Lung (tissue), 17 donors: ENCODE measurements at places on chromosomes 13 and 19.

GRCh38 chr13:44048326-44048725, 168.6 kb downstream of the LACC1 start:
- DNase-seq, result no peak

GRCh38 chr19:50393589-50393988, 9.4 kb downstream of the POLD1 start:
- no peak for DNase-seq

DNA sequence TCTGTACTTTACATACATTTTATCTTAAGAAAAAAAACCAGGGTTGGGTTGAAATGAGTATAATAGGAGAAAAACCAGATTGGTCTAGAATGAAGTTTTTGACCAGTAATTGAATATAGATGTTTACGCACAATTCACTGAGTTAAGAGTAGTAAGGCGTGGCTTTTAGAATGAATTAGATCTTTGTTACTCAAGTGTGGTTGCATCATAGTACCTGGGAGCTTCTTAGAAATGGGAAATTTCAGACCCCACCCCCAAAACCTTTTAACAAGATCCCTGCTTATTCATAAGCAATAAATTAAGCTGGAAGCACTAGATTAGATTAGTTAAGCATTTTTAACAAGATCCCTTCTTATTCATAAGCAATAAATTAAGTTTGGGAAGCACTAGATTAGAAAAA, 28.7 kb upstream of the LMO7 start:
- DNase-seq, result no peak

DNA sequence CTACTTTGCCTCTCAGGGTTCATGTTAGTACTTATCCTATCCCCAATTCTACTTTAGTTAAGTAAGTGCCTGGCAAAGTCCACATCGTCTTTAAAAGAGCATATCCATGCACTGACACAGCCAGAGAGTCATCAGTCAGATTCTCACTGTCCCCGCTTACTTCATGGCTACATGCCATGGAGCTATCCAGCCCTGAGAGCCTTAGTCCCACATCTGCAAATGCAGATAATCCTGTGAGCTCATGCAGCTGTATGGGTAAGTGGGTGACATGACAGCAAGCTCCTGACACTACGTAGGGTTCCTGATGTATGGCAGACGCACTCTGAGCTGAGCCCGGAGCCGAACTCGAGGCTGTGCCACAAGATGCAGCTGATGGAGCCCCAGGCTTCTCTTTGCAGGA, 661.5 kb downstream of the LIG4 start:
- DNase-seq, result peak; percentile 78

DNA sequence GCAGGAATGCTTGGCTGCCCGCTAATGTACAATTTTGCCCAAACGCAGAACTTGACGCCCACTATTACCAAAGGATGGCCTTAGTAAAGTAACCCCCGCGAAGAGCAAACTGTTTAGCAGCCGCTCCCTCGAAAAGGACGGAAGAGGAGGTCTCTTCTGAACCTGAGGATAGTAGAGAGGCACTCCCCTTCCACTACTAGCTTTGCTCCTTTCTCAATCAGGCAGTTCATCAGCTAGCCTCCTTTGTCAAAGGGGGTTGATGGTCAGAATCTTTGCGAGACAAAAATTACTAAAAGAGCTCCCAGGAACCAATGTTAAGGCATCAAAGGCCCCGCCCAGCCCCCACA, 534 bp downstream of the CAB39L start:
- no peak for DNase-seq

- no peak for DNase-seq
Observed at GRCh38 chr19:3006075-3006767, 22.9 kb downstream of the TLE2 start.

- DNase-seq, result no peak
Observed at GRCh38 chr13:62920159-62920558, 1504.5 kb upstream of the PCDH20 start.
